NCI-H524 (cell line): ENCODE measurements at places on chromosomes 6 and 20.
A peak's percentile ranks its signal among the peaks of the same experiment; 100 is the strongest.

- no peak for DNase-seq
These were observed 25.0 kb upstream of the TCP11 start for GRCh38 chr6:35166116-35166515.

- DNase-seq, result no peak
These were observed 43.6 kb upstream of the SLC22A23 start for GRCh38 chr6:3500262-3501014.

GRCh38 chr20:4519534-4519933 lies 202.2 kb upstream of the PRND start:
- no peak for DNase-seq

DNA sequence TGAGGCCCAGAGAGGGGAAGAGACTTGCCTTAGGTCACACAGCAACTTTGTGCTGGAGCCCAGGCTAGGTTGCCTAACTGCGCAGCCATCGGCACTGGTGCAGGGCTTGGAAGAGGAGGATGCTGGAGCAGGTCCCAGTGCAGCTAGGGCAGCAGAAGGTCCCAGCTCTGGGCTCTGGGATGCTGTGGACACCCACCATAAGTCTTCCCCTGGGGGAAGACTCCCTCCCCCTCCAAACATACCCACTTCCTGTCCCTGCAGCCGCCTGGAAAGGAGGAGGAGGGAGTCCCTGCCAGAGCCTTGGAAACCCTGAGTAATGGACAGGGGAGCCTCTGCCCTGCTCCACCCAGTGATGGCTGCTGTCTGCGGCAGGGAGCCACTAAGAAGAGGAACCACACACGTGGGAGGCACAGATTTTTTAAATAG lies 93.6 kb downstream of the NCR2 start:
- no peak for DNase-seq

DNA sequence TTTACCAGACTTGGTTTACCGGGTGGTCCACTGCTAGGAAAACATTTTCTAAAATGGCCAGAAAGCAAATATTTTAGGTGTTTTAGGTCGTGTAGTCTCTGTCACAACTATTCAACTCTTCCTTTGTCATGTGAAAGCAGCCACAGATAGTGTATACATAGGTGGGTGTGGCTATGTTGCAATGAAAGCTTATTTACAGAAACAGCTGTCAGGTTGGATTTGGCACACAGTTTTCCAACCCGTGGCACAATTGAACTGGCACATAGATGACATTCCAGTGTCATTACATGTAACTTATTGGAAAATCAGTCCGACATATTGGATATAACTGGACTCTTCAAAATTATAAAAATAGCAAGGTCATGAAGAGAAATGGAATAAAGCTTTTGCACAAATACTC lies 68.9 kb upstream of the KCNQ5 start:
- peak; percentile 18 for DNase-seq

DNA sequence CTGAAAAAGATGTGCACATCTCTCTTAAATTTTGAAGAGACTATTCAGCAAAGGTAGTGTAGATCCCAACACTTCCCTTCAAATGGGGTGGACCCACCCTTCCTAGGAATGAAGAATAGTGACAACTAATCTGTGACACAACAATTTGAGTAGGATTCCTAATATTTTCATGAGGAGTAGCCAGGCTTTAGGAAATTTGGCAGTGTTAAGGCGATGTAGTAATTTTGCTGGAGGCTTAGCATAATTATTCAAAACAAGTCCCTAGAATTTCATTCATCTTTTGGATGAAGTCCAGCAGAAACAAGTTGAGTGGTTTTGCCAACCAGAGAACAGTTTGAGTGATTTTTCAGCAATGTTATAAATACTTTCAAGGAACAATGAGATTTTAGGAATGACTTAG lies 52.4 kb downstream of the ELOVL4 start:
- DNase-seq, result no peak

GRCh38 chr6:79307321-79308036 lies 73.0 kb upstream of the HMGN3 start:
- DNase-seq, result no peak

- no peak for DNase-seq
These were observed 513.5 kb upstream of the JARID2 start for GRCh38 chr6:14732226-14732843.

DNA sequence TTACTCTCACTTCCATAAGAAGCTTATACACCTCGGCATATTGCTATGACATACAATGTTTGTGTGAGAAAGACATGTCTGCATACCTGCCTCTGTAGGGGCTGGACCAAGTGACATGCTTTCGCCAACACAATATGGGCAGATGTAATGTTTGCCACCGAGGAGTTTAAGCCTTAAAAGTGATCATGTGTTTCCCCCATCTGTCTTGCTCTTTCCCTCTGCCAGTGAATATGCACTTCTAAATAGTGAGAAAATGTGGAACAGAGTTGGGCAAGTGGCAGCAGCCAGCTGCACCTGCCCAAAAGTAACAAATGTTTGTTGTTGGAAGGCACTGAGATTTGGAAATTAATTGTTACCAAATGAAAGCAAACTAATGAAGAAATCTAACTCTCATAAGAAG lies 274.8 kb upstream of the BTBD3 start:
- peak; percentile 71 for DNase-seq

- peak; percentile 17 for DNase-seq
These were observed 21.2 kb upstream of the PTPRT start for GRCh38 chr20:43210901-43211300.

DNA sequence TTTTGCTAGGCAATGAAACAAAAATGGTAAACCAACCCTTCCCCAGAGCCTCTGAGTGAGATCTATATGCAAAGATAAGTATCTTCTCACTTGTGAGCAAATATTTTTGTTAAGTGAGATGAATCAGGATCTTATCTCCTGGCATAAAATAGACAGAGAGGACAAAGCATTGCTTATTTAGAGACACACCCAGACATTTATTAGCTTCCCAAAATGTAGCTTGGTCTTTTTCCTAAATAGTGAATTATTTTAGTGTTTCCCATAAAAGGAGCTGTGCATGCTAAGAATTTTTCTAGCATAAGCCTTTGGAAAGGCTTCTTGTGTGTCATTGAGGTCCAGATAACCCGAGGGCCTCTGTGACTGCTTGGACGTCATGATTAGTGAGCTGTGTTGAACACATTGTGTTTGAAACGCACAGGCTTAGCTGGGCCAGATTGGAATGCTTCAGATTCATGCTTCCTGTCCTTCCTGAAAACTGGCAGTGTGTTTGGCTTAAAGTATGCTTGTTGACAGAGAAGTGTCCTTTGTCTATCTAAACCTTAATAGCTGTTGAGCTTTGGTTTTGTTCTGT lies 16.5 kb downstream of the MTHFD1L start:
- no peak for DNase-seq

DNA sequence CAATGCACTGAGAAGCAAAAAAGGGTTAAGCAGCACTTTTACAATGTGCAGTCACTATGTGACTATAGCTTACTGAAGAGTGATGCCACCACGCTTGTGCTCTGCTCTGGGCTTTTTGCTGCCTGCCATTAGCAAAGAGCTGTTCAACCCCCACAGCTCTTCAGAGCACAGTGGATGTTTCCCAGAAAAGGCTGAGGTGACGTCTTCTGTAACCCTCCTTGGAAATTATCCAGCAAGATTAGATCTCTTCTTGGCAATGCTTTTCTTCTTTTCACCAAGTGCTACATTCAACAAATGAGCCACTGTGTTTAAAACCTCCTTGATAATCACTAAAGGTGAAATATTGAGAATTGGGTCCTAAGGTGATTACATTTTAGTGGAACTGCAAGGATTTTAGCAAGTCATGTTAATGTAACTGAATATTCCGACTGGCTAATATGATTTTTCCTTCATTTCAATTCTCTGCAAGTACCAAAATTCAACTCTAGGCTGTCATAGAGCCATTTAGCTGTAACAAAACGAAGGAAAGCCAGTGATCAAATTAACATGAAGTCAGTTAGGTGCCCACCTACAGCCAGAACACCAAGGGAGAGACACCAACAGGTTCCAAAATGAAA lies 34.9 kb downstream of the ELOVL5 start:
- DNase-seq, result no peak

GRCh38 chr20:49668181-49668877 lies 45.3 kb downstream of the B4GALT5 start:
- DNase-seq, result peak; percentile 35

GRCh38 chr6:138564170-138564721 lies 65.0 kb upstream of the NHSL1 start:
- no peak for DNase-seq

DNA sequence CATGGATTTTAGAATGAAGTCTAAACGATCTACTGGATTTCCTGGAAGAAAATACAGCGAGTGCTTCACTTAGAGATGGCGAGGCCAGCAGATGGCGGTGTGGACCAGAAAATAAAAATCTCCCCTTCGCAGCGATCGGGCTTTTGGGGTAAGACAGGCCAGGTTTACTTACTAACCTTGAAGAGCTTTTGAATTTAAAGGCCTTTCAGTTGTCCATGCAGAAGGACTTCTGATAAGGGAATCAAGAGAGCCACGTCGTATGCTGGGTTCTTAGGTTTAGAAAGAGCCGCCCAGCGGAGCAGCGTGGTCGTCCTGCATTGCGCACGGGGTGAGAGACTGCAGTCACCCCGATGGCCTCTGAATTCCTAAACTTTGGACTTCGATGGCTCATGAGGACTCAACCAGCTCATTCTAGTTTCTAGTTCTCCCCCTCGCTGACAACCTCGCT lies 125.2 kb upstream of the RALGAPA2 start:
- DNase-seq, result peak; percentile 27

DNA sequence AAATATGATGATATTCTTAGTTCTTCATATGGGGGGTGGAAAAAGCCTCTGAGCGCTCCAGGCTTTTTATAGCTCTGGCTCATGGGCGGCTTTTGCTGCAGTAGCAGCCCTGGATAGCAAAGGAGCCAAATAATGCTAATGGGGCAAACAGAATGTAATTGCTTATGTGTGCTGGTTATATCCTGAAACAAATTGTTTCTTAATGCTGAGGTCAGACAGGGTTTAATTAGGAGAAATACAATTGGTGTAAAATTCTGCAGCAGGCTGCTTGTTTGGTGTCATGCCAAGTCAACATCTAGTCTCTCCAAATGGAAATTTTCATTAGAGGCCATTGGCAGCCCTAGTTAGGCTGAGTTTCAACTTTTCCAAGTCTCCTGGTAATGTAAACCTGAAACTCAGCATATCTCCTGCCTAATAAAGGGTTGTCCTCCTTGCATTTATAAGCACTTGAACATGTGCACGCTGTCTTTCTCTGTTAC lies 530.1 kb upstream of the NOX3 start:
- DNase-seq, result no peak

GRCh38 chr6:11773013-11773412 lies 5.6 kb downstream of the ADTRP start:
- no peak for DNase-seq

DNA sequence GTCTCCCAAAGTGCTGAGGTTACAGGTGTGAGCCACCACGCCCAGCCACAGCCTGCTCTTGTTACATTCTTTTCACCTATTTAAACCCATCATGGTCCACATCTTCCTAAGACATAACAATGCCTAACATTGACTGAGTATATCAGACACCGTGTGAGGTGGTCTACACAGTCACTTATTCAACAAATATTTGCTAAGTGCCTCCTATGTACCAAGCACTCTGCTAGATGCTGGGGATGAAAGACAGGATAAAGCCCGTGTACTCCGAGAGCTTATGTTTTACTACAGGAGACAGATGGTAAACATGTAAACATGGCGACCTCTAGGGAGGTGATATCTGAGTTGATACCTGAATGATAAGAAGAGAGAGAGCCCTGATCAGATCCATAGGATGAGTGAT lies 12.7 kb downstream of the BCL2L1 start:
- no peak for DNase-seq
